AG20443 (cell line): ENCODE measurements at places on chromosomes 5 and 9.
A peak's percentile ranks its signal among the peaks of the same experiment; 100 is the strongest.

- DNase-seq = peak; percentile 91
These were observed 11.1 kb downstream of the REXO4 start for GRCh38 chr9:133406480-133407307.

DNA sequence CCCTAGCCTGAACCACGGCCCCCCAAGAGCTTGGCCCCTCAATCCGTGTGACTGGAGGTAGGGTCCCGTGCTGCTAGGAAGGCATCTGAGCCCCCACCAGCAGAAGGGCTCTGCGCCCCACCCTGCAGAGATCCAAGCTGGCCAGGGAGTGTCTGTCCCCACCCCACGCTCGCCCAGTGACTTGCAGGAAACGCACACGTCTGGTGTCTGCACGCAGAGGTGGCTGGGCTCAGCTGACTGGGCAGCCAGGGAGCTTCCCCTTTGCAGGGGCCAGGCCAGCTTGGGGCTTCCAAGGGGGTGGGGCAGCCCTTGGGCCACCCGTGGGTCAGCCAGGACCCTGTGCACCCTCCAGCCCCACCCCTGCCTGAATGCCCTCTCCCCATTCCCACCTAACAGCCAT is 24.3 kb downstream of the NOTCH1 start:
- no peak for DNase-seq

- DNase-seq = no peak
These were observed 157.9 kb downstream of the ALDH1A1 start for GRCh38 chr9:72794946-72795345.

DNA sequence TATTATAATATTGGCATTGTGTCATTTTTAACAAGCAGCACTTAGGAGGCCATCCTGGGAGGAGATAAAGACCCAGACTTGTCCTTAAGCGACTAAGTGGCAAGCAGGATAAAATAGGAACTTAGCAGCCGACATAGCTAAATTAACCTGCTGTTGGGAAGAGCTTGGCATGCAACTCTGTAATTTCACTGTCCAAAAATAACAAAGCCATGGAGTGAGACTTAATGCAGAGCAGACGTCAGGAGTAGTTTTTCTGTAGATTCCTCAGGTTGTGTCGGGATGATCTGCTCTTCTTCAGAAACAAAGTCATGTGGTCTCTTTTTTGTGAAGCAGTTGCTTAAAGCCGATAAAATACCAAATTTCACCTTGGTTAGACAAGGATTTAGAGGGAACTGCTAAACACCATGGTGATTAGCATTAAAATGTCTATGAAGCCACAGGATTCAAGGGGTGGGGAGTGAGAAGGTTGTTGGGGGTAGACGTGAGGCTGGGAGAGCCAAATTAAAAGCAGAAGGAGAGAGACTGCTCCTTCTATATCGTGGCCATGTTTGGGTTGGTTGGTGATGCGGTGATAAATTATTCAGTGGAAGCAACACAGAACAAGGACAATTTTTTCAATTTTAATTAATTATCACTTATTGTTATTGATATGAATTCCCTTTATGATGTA is 303.0 kb downstream of the CSNK1G3 start:
- no peak for DNase-seq

- no peak for DNase-seq
These were observed 59.9 kb downstream of the ROPN1L start for GRCh38 chr5:10501554-10502075.

GRCh38 chr9:129939431-129939830 is 103.6 kb downstream of the FNBP1 start:
- no peak for DNase-seq

DNA sequence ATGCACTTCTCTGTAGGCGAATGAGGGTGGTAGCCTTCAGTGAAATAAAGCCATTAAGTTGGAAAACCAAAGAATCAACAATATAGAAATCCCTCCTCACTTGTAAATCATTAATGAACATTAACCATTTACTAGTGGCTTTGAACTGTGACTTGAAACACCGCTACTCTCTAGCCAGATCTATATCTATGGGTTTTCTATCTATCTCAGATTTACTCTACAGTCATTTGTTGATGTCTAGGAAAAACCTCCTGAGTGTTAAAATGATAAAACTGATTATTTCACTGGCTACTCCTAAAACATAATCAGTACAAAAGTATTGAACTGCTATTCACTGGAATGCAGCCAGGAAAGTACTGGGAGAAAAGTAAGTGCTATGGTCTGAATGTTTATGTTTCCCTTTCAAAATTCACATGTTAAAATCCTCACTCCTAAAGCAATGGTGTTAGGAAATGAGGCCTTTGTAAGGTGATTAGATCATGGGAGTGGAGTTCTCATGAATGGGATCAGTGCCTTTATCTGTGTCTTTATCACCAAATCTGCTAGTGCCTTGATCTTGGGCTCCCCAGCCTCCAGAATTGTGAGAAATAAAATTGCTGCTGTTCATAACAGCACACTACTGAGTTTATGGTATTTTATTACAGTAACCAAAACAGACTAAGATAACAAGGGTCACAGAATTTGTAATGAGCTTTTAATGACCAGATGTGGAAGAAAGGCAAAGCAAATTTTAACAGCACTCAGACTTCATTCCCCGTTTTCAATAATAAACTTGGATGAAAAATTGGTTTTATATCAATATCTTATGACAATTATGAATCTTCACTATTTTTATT is 8.6 kb upstream of the OXCT1 start:
- no peak for DNase-seq

DNA sequence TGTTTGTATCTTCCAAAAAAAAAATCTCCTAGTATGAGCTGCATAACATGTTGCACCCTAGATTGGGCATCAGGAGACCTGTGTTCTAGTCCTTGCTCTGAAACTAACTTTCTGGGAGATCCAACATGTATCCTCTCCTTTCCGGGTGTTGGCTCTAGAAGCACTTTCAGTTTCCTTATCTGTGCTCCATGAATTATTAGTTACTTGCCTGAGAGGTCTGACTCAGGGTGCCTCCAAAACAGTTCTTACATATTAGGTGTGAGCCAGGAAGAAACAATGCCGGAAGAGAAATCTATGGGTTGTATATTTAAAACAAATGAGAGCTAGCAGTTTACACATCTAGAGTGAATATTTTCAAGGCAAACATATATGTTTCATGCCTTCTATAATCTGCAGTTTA is 36.7 kb upstream of the SLC36A2 start:
- no peak for DNase-seq

- peak; percentile 73 for DNase-seq
These were observed 45.8 kb downstream of the TMEM167A start for GRCh38 chr5:83031381-83031780.

GRCh38 chr5:131514316-131515283 is 120.4 kb downstream of the RAPGEF6 start:
- no peak for DNase-seq

DNA sequence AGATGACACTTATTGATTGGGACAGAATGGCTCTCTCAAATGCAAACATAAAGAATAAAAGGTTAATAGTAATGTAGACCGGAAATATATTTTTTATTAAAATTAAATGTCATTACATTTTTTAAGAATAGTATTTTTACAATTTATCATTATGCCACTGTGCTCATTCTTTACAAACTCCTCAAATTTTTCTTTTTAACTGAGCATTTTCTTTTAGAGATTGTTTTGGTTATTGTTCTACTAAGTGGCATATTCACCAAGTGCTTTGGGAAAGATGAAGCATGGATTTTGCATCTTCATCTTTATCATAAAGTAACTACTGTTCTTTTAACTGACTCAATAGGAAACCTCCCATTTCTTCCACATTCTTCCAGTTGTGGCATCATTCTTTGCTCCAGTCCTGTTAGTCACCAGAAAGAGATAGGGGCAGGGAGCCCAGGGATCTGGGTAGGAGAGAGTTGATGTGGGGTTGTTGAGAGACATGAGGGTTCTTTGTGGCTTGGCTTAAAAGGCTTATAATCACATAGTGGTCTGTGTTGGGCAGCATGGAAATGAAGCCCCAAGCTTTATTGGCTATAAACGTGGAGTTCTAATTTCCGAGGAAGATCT is 69.8 kb downstream of the SYK start:
- no peak for DNase-seq

DNA sequence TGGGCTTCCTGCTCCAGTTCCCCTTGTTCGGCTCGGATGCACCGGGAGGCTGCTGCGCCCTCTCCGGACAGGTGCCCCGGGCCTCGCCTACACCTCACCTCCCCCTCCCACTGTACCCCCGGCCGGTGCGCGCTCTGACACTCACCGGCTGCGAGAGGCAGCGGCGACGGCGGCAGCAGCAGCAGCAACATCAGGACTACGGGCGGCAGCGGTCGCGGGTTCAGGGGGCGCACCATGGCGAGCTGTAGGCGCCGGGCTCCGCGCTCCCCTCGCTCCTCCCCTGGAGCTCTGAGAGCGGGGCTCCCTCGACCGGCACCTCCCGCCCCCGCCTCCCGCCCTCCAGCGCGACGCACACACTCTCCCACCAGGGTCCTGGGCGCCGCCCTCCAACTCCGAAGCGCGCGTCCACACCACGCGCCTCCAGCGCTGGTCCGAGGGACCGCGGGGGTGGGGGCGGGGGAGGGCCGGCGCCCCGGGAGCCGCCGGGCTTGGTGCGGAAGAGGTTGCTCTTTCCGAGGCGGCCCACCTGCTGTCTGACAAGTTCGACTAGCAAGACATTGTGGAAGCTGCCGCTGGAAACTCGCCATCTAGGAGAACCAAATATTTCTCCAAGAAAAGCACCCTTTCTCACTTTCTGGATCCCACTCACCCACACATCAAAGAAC is at the start of gene GFRA3:
GFRA3 (minus strand) TSS at position 433 of the 665 bp plus-strand sequence; CDS start at position 236, 197 bp downstream.
- peak; percentile 41 for DNase-seq

- DNase-seq = no peak
These were observed 17.3 kb upstream of the TNIP1 start for GRCh38 chr5:151097820-151098767.

- DNase-seq = no peak
These were observed 29.0 kb downstream of the ADAM19 start for GRCh38 chr5:157546456-157547100.

DNA sequence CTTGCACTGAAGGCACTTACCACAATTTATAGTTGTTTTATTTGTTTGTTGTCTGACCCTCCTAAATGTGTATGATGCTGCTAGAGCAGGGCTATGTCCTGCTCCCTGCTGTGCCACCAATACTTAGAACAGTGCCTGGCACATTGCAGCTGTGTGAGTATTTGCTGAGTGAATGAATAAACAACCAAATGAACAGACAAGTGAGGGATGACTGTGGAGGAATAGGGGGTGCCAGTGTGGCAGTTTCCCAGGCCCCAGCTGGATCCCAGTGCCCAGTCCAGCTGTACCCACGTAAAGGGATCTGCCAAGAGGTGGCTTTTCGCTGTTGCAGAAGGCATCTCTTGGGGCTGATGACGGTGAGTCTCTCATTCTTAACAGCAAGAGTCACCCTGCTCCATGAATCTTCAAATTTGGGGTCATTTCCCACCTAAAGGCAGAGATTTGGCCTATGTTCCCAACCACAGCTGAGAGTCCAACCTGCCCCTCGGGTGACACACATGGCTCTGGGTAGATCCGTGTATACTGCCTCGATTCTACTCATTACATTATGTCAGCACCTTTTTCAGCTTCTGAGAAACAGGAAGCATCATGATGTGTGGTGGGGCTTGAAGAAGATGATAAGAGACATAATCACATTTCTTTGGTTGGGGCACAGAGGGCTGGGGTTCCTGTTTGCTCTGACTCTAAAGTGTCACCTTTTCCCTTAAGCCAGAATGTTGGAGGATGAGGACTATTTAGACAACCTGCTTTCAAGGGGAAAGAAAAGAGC is 14.3 kb downstream of the IL5 start:
- no peak for DNase-seq

DNA sequence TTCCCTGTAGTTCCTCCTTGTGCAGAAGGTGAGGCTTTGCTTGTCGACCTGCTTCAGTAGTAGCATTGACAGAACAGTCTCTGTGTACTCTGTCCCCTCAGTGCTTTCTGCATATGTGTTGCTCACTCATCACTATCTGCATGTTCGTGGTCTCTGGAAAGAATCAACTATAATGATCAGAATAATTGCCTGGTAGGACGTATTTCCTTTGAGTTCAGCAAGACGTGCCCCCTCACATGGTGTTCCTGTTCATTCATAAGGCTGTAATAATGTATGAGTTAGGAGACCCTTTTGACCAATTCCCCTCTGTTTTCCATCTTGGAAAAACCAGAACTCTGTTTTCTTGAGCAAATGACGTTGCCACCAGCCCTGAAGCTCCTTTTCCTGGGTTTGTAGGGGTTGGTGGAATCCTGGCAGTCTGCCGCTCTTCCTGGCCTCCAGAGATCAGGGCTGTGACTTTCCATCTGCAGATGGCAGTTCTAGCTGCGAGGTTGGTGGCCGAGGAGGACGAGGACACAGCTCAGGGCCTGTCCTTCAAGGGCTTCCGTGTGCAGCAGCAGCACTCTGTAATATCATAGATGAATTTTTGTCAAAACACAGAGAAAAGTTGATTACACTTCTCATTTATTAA is 61.9 kb downstream of the EXOSC2 start:
- no peak for DNase-seq

- DNase-seq = no peak
These were observed 195.9 kb upstream of the RAD23B start for GRCh38 chr9:107087222-107087621.

- peak; percentile 47 for DNase-seq
These were observed 416.9 kb downstream of the PSAT1 start for GRCh38 chr9:78713614-78714405.

GRCh38 chr5:109905906-109906305 is 216.2 kb downstream of the MAN2A1 start:
- no peak for DNase-seq

- no peak for DNase-seq
These were observed 2.9 kb downstream of the CDKN2A start for GRCh38 chr9:21991072-21991959.

DNA sequence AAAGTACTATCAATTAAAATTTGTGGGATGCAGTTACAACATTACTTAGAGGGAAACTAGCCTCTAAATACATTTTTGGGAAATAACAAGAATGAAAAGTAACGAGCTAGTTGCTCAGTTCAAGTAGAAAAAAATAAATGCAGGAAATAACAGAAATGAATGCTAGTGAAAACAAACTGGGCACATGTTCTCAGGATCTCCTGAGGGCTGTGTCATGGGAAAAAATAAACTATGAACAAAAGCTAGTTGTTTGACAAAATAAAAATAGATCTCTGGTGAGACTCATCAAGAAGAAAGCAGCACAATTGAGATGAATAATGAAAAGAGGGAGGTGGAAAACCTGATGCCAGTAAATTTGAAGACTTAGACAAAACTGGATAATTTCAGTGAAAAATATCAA is 16.3 kb downstream of the IDNK start:
- DNase-seq = no peak

- no peak for DNase-seq
These were observed 90.9 kb downstream of the ANKRD55 start for GRCh38 chr5:56142233-56142613.
